ENCODE measurements at places on chromosomes 3 and 15.

DNA sequence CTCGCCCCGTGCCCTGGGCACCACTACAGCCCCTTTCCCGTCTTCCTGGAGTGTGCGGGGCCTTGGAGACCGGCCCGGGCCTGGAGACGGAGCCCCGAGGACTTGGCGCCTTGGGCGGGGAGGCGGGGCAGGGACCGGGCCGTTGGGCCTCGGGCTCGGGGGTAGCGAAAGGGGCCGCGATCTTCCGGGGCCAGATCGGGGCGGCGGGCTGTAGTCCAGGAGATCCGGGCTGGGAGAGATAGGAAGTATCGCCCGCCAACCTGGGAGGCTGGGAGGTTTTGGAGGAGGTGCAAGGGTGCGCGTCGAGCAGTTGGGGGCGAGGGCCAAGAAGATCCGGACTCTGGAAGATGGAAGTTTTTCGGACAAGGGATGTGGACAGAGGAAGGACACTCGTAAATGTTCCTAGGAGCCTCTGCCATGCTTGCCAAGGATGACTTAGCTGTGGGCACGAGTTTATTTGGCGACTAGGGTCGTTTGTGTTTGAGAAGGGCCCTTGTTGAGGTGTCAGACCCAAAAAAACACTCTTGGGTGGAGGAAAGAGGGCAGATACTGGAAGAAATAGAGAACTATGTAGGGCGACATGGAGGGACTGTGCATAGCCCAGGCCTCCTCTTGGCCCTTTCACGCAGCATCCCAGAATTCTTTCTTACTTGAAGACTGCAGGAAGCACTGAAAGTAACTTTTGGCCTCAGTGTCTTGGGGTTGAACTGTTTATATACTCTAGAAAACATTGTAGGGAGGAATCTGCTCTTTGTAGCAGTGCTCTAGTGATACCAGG is 712 bp downstream of the RTF1 start:
- no peak for DNase-seq

GRCh38 chr3:153315781-153316180 is 153.8 kb downstream of the RAP2B start:
- no peak for DNase-seq

DNA sequence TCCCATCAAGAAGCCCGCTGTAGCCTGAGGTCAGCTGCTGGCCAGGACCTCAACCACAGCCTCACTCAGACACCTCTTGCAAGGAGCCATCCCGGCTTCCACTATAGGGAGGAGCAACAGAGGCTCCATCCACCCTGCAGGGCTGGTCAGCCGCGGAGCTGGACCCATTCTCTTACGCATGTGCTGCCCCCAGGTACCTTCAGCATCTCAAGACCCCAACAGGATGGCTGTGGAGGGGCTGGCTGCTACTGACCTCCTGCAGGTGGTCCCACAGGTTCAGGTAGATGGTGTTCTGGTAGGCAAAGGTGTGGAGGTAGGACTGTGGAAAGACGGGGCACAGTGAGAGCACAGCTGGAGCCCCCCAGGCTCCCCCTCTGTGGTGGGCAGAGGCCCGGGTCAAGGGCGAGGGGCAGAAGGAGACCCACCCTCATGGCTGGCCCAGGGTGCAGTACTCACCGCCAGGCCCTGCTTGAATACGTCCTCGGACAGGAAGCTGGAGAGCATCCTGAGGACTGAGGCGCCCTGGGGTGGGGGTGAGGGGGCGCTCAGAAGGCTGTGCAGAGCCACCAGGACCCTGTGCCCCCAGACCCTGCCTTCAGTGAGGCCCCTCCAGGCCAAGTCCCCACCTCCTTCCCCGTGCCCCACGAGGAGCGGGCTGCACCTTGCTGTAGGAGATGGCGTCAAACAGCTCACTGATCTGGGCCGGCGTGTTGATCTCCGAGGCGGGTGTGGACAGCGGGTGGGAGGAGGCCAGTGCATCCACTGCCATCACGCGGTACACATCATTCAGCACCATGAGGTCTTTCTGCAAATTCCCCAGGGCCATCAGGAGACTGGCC is 11.4 kb downstream of the ANPEP start:
- no peak for DNase-seq

- no peak for DNase-seq
These were observed 59.9 kb downstream of the HACD2 start for GRCh38 chr3:123524981-123525380.

All from activated CD4-positive, alpha-beta T cell treated with anti-CD3 and anti-CD28 coated beads, Interleukin-2, amount 50 U/mL, for 24 hours (primary cell).